ENCODE measurements at places on chromosomes 7 and 10.
A peak's percentile ranks its signal among the peaks of the same experiment; 100 is the strongest.

GRCh38 chr10:124349231-124349995 is 69.3 kb downstream of the OAT start:
- H3K4me3 ChIP-seq, result no peak overlapping the region
- H3K27ac ChIP-seq, result no peak overlapping the region
- no peak for DNase-seq
- H3K4me1 ChIP-seq, result no peaks in the 10 kb centered on the region

DNA sequence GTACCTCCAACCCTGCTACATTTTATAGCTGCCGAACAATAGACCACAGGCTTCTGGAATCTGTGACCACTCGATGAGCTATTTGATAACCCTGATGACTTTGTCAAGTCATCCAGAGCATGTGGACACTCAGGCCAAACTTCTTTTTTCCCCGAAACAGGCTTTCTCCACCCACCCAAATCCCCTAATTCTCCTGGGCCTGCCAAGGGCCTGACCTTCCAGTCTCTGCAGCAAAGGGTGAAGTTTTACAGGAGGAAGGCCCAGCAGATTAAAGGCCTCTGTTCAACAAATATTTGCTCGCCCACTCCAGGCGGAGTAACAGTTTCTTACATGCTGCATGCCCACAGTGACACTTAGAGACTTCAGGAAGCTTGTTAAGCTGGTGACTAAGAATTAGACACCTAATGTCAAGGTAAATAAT is 2.0 kb downstream of the JCAD start:
- peak overlapping the region; percentile 90 for H3K4me3 ChIP-seq
- peaks cover 19% of the 10 kb centered on the region for H3K4me1 ChIP-seq
- peak overlapping the region; percentile 42 for H3K27ac ChIP-seq
- H3K27me3 ChIP-seq, result no peaks in the 10 kb centered on the region
- no peaks in the 10 kb centered on the region for H3K36me3 ChIP-seq

DNA sequence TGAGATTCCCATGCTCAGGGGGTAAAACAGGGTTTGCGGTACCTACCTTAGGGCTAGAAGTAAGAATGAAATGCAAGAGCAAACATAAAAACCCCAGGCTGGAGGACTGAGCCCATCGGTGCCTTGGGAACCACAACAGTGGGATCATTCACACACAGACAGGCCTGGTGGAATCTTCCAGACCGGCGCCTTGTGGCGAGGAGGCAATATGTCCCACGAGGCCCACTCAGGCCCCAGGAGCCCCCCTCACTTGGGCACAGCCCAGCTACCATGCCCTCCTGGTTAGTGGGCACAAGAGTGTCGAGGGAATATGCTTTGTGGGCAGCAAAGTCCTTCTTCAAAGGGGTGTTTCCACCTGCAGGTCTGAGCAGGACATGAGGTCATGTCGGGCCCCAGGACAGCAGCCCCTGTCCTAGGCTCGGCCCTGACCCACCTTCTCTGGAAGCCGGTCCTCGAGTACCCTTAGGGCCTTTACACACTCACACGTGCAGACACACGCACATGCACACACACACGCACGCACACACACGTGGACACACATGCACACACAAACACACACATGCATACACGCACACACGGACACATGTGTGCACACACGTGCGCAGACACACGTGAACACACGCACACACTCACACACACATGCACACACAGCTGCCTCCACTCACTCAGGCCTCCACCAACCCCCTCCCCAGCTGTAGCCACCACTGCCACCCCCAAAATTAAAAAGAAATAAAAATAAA is 51.5 kb upstream of the MYL10 start:
- DNase-seq, result no peak
- H3K27me3 ChIP-seq, result no peaks in the 10 kb centered on the region
- H3K36me3 ChIP-seq, result no peaks in the 10 kb centered on the region
- H3K4me3 ChIP-seq, result no peak overlapping the region

DNA sequence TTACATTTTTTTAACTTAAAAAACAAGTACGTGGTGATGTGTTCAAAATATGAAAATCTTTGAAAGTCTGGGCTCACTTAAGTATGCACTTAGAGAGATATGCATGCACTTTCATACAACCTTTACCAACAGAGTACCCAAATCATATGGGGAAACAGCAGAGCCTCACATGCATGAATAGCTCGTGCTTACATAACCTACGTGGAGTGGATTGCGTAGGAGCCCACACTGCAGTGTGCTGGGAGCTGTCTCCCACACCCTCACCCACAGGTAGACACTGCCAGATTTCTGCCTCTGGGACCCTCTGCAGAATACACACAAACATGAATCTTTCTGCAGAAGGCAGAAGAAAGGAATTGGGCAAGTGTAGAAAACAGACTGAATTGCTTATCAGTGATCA is 581 bp downstream of the CLCN1 start:
- no peaks in the 10 kb centered on the region for H3K27me3 ChIP-seq
- H3K27ac ChIP-seq, result no peak overlapping the region
- DNase-seq, result no peak

DNA sequence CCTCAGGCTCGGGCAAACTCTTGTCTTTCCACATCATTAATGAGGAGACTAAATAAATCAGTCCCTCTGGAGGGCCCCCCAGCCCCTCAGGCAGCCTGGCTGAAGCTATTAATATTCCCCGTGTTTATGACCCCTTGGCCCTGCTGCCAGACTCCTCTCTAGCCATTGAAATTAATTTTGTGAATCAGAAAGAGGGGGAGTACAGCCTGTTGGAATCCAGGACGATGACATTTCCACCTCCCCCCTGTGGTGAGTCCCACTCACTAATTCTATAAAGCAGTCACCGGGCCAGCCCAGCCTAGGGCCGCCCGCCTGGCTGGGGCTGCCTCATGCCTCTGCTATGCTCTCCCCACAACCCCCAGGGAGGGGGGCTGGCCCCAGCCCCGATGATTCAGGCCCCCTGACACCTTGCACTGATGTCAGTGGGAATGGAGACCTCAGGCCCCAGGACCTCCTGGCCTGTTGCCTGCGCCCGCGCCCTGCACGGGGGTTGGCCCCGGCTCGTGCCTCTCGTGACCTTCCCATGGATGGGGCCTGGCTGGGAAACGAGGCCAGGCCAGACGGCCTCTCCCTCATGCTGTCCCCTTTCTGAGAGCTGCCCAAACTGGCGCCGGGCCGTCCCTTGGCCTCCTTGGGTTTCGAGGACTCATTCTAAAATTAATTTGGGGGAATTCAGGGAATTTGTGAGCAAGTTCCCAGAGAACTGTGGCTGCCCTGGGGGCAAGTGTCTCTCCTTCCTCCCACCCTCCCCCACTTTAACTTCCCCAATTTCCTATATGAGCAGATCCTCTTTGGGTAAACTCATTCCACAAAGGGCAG is 34.0 kb downstream of the TMEM270 start:
- peak overlapping the region; percentile 99 for H3K27ac ChIP-seq
- peak; percentile 89 for DNase-seq
- H3K4me3 ChIP-seq, result no peak overlapping the region
- H3K36me3 ChIP-seq, result no peaks in the 10 kb centered on the region
- peaks cover 93% of the 10 kb centered on the region for H3K4me1 ChIP-seq

- H3K27ac ChIP-seq, result no peak overlapping the region
- H3K4me3 ChIP-seq, result no peak overlapping the region
- no peaks in the 10 kb centered on the region for H3K27me3 ChIP-seq
- H3K4me1 ChIP-seq, result no peaks in the 10 kb centered on the region
- no peaks in the 10 kb centered on the region for H3K36me3 ChIP-seq
- no peak for DNase-seq
Measured at GRCh38 chr7:157877298-157878090, 540.7 kb downstream of the DNAJB6 start.

- no peak for DNase-seq
- H3K4me3 ChIP-seq, result peak overlapping the region; percentile 55
- peaks cover 32% of the 10 kb centered on the region for H3K4me1 ChIP-seq
- no peaks in the 10 kb centered on the region for H3K27me3 ChIP-seq
Measured at GRCh38 chr10:122142641-122143237, 128.4 kb upstream of the BTBD16 start.

DNA sequence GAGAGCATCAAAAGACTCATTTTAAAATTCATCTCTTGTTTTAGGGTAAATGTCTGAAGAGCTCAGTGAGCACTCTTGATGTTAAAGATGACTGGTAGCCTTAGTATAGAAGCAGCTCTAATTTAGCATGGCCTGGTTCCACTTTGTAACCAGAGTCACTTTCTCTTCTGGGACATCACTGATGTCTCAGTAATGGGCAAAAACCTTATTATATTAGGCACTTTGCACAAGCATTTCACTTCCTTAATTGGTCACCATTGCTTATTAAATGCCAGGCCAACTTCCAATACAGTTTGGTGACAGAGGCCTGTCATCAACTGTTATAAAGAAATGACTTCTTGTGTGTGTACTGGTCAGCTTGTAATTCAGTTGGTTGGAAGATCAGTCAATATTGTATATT is 53.0 kb downstream of the STEAP1B start:
- H3K36me3 ChIP-seq, result no peaks in the 10 kb centered on the region
- no peaks in the 10 kb centered on the region for H3K27me3 ChIP-seq

DNA sequence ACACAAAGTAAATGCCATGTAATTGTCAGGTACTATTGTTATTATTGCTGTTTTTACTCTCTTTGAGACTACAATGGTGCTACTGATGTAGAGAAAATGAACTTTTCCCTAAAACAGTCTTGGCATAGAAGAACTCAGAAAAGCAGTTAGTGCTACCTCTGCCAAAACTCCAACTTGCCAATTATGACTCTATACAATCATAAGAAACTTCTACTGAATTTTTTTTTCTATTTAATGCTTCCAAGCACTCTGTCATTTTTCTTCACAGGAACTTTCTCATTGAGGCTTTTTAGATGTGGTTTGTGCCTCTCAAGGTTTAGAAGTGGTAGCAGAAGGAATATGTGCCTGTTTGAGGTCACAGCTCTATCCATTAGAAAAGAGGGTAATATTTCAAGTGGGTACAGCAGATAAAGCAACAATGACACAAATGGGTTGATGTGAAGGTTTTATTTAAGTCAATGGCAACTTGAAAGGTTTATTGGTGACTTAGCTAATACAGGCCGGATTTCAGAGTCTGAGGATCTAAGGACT is 64.0 kb upstream of the FERD3L start:
- no peaks in the 10 kb centered on the region for H3K4me1 ChIP-seq
- no peak for DNase-seq
- H3K27me3 ChIP-seq, result no peaks in the 10 kb centered on the region
- no peak overlapping the region for H3K27ac ChIP-seq

DNA sequence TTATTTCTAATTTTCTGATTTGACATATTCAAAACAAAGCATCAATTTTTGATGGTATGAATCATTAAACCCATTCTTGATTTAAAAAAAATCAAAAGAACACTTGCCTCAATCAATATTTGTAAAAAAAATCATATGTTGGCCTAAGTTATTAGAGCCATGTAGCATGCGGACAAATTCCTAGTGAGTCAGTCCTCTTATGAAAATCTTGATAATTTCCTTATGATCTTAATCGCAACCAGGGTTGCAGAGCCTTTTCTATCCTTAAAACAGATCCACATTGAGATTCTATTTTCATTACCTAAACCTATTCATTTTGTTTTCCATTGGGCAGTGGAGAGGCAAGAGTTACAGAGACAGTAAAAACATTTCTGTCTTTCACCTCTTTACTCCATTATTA is 203.2 kb downstream of the ARL4A start:
- H3K27ac ChIP-seq, result no peak overlapping the region
- H3K27me3 ChIP-seq, result no peaks in the 10 kb centered on the region
- DNase-seq, result no peak
- peaks cover 10% of the 10 kb centered on the region for H3K4me1 ChIP-seq

DNA sequence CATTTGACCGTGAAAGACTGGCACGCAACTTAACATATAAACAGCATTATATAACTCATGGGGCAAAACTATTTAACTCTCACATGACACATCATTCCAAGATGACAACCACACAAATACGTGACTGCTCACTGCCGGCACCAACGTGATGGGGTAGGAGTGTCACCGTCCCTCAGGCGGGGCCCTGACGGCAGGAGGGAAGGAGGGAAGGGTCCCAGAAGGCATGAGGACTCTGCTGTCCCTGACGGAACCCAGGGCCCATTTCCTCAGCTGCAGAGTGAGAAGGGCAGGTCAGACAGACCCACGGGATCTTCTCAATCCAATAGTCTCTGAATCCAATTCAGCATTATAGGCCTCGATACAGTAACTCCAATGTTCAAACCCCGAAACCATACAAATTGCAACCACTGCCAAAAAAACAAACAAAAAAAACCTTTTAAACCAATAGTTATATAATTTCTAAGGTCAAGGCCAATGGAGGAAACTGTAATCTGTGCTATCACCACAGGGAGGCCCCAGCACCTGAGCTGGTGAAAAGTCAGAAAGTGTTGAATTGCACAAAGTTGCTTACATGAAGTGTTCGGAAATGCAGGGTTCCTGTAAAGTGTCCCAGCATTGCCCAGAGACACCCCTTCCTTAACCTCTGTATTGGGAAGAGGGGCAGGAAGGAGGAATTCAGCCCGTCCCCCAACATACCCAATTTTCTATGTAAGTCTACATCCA is 137.4 kb downstream of the TNS3 start:
- H3K27me3 ChIP-seq, result no peaks in the 10 kb centered on the region
- H3K4me1 ChIP-seq, result peaks cover 49% of the 10 kb centered on the region
- no peak for DNase-seq
- H3K36me3 ChIP-seq, result peaks cover 2% of the 10 kb centered on the region
- H3K4me3 ChIP-seq, result no peak overlapping the region

GRCh38 chr10:31689233-31689632 is 239.4 kb downstream of the ARHGAP12 start:
- no peaks in the 10 kb centered on the region for H3K27me3 ChIP-seq
- H3K4me3 ChIP-seq, result no peak overlapping the region
- H3K27ac ChIP-seq, result no peak overlapping the region
- DNase-seq, result no peak
- H3K4me1 ChIP-seq, result no peaks in the 10 kb centered on the region

DNA sequence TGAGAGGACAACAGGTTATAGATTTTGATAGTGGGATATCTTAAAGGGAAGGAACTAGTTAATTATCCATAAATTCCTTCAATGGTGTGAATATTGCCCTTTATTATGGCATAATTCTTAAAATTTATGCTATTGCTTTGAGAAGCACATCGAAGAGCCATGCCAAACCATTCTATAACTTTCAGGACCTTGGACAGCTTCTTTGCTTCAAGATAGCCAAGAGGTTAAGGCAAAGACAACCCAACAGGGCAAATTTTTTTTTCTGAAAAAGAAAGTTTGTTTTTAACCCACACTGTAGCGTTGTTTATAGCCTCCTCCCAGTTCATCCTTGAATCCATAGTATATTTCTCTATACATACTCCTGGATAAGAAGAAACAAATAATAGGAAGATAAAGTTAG is 103.2 kb downstream of the NRG3 start:
- no peak overlapping the region for H3K4me3 ChIP-seq
- H3K36me3 ChIP-seq, result no peaks in the 10 kb centered on the region
- DNase-seq, result no peak
- no peaks in the 10 kb centered on the region for H3K27me3 ChIP-seq

GRCh38 chr7:141956084-141956483 is 9.3 kb upstream of the CLEC5A start:
- H3K36me3 ChIP-seq, result no peaks in the 10 kb centered on the region

DNA sequence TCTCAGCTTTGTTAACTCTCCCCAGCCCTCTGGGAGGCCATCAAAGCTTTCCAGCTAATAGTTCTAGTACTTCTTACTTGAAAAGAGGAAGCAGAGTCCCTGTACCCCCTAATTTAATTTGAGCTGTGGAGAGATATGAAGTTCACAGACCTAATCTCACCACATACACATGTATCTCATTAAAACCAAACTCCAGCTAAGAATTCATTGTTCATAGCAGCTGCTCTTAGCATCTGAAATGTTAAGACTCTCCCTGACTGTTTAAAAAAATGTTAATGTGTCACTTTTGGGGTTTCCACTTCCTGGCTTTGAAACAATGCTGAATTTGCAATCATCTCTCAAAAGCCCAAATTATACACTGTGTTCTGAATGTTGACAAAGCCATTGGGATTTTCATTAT is 16.2 kb upstream of the MRC1 start:
- no peaks in the 10 kb centered on the region for H3K4me1 ChIP-seq
- no peaks in the 10 kb centered on the region for H3K36me3 ChIP-seq
- DNase-seq, result no peak
- no peaks in the 10 kb centered on the region for H3K27me3 ChIP-seq
- H3K4me3 ChIP-seq, result no peak overlapping the region
- no peak overlapping the region for H3K27ac ChIP-seq

All from thoracic aorta (tissue), 2 donors.